ENCODE measurements at places on chromosomes 7 and 10.

DNA sequence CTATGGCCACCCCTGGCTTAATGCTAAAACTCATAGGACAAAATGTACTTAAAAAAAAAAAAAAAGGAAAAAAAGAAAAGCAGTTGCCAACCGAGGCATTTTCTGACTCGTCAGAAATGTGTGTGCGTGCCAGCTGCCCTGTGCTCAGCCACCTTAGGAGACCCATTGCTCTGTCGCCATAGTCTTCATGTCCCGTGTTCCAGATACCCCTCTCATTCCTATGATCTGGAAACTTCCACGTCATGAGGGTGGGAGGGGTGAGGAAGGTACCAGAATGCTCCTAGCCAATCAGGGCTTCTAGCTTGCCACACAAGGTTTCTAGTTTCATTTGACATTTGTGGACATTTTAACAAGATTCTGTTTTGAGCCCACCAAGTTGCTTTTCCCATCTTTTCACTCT lies 212.9 kb downstream of the TCF7L2 start:
- DNase-seq: no peak

DNA sequence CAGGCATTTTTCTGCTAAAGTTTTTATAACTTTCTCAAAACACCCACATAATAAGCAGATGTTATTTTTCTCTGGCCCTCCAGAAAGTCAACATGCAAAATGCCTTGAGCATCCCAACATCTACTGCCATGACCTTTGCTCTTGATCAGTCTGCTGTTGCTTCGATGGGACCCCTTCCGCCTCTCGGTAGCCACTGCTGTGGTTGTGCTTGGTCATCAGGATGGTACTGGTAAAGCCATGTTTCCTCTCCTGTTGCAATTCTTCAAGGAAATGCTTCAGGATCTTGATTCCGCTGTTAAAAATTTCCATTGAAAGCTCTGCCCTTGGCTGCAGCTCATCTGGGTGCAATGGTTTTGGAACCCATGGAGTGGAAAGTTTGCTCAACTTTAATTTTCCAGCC lies 533.0 kb downstream of the DNAJB6 start:
- DNase-seq: no peak

DNA sequence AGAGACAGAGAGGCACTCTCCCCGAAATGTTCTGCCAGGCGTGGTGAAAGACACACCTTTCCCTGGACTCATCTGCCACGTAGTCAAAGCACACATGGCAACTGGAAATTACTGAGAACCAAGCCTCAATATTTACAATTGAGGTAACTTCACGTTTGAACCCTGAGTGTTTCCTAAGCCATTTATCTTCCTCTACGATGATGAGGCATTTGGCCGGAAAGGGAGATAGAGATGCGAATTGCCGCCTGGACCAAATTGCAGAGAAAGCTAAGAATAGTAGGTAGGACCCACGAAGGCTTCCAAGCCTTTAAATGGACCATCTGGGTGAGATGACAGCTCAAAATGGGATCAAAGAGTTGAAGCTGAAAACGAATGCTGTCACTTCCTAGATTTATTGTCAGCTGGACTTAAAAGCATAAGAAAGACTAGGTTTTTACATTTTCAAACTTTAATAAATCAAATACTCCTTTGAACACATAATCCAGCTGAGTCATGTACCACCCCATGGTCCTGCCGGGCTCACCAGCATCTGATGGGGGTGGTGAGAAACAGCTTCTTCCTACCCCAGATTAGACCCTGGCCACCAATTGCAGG lies 135.6 kb upstream of the LYZL2 start:
- no peak for DNase-seq

DNA sequence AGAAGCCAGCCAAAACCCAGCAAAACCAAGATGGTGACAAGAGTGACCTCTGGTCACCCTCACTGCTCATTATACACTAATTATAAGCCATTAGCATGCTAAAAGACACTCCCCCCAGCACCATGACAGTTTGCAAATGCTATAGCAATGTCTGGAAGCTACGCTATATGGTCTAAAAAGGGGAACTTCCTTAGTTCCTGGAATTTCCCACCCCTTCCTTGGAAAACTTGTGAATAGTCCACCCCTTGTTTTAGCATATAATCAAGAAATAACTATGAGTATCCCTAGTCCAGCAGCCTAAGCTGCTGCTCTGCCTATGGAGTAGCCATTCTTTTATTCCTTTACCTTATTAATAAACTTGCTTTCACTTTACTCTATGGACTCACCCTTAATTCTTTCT lies 16.0 kb downstream of the CASP7 start:
- DNase-seq: no peak

DNA sequence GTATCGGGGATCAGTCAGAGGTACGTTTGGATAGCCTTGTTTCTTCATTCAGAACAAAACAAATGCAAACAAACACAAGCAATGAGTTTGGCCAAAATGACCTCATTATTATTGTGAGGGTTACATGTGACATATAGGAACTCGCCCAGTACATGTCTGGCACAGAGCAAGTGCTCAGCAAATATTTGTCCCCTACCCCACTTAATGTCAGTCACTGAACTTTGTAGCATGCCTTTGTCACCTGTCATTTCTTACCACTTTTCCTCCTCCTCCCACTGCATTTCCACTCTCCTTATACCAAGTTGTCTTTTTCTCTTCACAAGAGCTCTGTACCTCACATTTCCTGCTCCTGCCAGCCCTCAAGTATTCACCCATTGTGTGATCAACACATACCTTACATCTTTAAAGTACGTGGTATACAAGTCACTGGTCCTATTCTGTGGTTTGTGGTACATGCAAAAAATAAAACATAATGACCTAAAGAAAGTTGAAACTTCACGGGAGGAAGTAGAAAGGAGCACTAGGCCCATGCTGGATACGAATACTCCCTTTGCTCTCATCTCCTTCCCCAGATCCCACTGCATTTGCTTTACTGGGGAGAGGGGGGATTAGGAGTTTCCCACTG lies 236.0 kb downstream of the INHBA start:
- DNase-seq: no peak

GRCh38 chr7:4816419-4817080 lies 41.1 kb downstream of the AP5Z1 start:
- DNase-seq: no peak

- no peak for DNase-seq
Measured at GRCh38 chr10:35882422-35883150, 240.5 kb upstream of the FZD8 start.

GRCh38 chr7:55520426-55521140 lies 51.7 kb downstream of the VOPP1 start:
- no peak for DNase-seq

- DNase-seq: no peak
Measured at GRCh38 chr7:22842383-22842941, 19.8 kb upstream of the TOMM7 start.

GRCh38 chr10:121796342-121796741 lies 131.5 kb downstream of the ATE1 start:
- no peak for DNase-seq

DNA sequence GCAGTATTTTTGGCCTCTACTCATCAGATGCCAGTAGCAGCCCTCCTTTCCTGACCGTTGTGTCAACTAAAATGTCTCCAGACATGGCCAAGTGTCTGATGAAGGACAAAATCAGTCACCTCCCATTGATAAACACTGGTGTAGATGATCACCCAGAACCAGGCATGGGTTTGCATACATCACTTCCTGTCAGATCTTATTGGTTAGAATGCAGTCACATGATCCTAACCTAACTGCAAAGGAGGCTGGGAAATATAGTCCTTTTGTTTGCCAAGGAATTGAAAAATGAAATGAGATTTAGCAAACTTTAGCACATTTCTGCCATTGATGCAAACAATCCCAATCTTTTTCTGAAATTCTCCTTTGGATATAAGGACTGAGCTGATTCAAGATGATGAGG lies 141.4 kb downstream of the BUB3 start:
- DNase-seq: no peak

GRCh38 chr7:157820796-157821195 lies 484.0 kb downstream of the DNAJB6 start:
- DNase-seq: no peak

GRCh38 chr10:5582736-5583135 lies 58.0 kb downstream of the CALML3 start:
- DNase-seq: no peak

GRCh38 chr7:112788778-112789343 lies 1.3 kb downstream of the TMEM168 start:
- DNase-seq: no peak

DNA sequence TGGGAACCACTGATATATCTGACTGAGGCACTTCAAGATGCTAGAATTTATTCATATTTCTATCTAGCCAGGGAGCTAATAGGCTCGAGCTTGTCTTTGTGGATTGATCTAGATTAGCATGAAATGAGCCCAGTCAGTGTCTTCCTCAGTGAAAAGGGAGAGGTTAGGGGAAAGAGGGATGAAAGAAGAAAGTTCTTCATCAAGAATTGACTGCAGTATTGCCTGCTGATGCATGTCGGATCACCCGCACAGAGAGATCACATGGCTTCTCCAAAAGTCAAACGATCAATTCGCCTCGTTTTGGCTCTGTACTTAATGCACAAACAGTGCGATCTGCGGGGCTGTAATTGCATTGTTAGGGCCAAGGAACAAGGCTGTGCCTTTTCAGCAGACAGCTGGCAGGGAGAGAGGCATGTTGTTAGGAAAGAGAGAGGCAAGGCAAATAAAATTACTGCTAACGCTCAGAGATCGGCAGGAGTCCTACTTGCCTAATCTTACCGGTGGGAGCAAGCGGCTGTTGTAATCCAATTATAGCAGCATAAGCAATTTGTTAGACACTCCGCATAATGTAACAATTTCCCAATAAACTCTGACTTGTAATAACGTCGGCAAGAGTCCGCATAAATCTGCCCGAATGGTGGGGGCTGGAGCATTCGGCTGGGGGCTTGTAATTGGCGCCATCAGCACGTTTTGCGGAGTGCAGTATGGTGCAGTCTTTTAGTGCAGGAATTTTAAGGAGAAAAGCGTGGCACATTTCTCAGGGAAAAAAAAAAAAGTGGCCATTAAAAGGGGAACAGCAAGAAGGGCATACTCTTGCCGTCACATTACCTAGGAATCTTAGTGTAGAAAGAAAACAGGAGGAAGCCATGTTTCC lies 102.1 kb downstream of the POLL start:
- DNase-seq: peak; percentile 20

- no peak for DNase-seq
Measured at GRCh38 chr7:135207406-135208101, 3.8 kb downstream of the WDR91 start.

DNA sequence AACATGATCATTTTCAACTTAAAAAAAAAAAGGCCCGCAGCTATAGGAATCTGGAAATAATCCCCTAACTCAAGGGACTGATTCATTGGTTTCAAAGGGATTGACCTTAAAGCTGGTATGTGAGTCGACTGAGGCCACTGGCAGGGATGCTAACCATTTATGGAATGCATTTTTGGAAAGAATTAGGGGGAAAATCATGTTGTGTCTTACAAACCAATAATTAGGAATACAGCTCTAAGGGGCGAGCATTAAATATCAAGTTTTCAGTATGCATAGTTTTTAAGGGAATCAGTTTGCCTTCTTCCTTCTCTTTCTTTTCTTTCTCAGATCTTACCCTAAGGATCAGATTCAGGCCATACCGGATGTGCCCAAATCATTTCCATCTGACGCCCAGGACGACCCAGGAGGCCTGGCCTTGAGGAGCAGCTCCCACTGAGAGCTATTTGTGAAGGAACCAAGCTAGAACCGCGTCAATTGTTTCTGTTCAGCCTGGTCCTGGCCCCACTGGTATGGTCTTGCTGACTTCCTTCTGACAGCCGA lies 48.7 kb downstream of the BPGM start:
- peak; percentile 96 for DNase-seq

GRCh38 chr7:131927770-131928423 lies 371.5 kb upstream of the PODXL start:
- DNase-seq: no peak

DNA sequence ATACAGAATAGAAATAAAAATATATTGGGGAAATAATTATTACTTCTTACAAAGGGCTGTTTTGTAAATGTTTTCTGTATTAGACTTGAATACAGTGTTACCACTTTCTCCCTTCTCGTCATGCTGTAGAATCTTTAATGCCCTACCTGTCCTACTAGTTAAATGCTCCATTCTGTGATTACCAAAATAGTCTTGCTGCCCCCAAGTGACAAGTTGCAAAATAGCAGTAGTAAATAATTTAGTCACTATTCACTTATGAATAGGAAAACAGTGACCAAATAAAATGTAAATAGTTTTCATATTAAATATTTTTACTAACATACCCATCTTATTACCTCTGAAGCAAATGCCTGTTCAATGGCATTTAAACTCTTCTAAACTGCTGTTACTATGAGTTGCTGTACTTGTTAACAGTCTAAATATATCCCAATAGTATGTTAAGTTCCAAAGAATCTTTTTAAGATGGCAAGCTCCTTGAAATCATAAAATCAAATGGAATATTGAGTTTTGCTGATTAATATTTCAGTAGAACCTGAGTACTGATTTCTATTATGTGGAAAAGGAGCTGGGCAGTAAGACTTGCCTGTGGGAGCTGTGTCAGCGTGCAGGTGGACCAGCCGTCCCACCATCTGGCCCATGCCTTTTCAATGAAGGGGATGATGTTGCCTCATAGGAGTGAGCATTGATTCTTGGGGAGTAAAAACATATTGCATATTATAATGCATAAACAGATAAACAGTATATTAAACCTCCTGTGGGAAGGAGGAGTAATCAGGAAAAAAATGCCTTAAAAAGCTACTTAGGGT lies 18.1 kb upstream of the OIT3 start:
- DNase-seq: peak; percentile 28

DNA sequence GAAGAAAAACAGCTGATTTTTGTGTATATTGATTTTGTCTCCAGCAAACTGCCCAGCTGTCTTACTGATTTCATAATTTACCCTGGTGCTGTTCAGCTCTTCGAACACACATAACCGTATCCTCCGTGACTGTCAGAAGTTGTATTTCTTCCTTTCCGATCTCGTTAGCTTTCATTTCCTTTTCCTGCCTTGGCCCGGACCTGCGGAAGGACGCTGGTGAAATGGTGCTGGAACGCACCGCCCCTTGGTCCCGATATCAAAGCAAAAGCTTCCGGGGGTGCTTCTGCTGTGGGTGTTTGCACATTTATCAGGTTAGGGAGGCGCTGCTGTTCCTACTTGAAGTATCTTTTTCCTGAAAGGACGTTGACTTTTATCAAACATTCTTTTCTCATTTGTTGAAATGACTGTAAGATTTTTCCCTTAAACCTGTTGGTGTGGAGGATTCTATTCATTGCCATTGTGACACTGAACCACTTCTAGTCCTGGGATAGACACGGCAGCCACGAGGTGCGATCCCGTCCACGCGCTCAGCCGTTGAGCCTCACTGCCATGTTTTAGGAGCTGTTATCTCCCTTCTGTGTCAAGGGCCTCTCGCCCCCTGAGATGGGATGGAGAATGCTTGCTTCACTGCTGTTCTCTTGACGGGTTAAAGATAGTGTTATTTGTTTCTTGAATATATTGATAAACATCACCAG lies 72.6 kb downstream of the FOXL3 start:
- no peak for DNase-seq

GRCh38 chr7:102061981-102062390 lies 224.7 kb upstream of the SH2B2 start:
- peak; percentile 30 for DNase-seq

GRCh38 chr7:157791666-157792065 lies 454.9 kb downstream of the DNAJB6 start:
- no peak for DNase-seq

GRCh38 chr10:26699631-26700030 lies 2.1 kb downstream of the PDSS1 start:
- DNase-seq: no peak

GRCh38 chr7:143477501-143478150 lies at the start of gene TAS2R41:
TAS2R41 (plus strand) TSS chr7:143477873; CDS start chr7:143477873, 0 bp downstream.
- no peak for DNase-seq

- DNase-seq: peak; percentile 70
Measured at GRCh38 chr10:15439341-15439842, 68.3 kb upstream of the FAM171A1 start.

- DNase-seq: no peak
Measured at GRCh38 chr7:134996097-134996550, 9.8 kb downstream of the AGBL3 start.
